ENCODE measurements at places on chromosomes 5 and 9. TPM values are rescaled to one million over a fixed set of nuclear protein-coding genes. Genes with fewer than 3 reads are reported as not detected.

DNA sequence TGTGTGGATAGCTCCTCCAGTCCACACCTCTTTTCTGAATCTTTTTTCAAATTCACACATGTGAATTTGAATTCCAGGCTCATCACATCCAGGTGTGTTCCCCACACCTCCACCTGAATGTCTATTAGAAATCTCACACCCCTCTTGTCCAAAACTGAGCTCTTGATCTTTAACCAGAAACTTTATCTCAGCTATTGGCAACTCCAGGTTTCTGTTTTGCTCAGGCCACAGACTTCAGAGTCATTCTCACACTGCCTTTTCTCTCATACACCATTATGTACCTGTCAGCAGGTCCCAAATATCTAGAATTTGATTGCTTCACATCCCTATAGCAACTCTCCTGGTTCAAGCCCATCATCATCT is 11.6 kb downstream of the NIPSNAP3B start:
- no peak for DNase-seq

DNA sequence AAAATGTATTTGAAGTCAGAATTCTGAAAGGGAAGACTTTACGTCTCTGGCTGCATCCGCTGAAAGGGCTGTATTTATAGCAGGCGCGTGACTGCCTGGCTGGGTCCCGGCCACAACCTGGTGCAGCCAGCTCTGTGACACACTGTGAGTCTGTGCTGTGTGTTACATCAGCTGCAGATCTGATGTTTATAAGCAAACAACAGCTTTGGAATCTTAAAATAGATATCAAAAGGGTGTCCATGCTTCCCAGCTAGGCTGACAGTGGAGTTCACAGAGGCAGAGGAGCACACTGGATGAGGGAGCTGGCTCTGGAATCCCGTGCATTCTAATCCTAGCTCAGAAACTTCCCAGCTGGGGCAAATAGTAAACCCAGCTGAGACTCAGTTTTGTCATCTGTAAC is 433.4 kb upstream of the BRINP1 start:
- DNase-seq, result no peak

DNA sequence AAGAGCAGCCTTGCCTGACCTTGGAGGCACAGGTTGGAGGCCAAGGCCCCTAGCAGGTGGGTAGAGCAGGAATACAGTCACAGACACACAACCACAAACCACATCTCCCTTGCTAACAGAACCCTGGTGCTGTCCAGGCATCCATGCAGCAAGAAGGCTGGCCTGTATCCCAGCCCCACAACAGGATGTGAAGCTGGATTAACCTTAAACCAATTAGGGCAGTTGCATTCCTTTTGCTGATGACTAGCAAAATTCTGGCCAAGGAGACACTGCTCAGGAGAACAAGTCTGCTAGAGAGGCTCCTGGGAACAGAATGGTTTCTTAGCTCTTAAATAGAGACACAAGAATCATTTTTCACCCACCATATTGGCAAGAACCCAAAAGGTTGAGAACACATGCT is 97.8 kb downstream of the C5orf15 start:
- peak; percentile 58 for DNase-seq

Gene ACTL7B
- not detected for total RNA-seq

Gene GADD45G
- not detected for total RNA-seq

Gene S1PR3
- 31.1 TPM for total RNA-seq

GRCh38 chr5:73256862-73257261 is 83.9 kb downstream of the TMEM174 start:
- peak; percentile 48 for DNase-seq

DNA sequence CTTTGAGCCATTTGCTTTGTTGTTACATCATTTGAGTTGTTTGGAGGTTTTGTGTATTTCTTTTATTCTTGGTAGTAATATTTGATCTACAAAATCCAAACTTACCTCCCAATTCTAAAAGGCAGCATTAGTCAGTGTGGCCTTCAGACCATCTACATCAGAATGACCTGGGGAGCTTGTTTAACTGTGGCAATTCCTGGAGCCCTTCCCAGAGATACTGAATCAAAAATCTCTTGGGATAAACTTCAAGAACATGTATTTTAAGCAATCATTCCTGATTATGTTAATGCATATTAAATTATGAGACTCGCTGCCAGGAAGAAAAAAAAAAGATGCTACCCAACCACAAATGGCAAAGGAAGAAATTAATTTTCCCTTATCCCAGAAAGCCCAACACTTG is 268.9 kb upstream of the PDE4D start:
- DNase-seq, result no peak

DNA sequence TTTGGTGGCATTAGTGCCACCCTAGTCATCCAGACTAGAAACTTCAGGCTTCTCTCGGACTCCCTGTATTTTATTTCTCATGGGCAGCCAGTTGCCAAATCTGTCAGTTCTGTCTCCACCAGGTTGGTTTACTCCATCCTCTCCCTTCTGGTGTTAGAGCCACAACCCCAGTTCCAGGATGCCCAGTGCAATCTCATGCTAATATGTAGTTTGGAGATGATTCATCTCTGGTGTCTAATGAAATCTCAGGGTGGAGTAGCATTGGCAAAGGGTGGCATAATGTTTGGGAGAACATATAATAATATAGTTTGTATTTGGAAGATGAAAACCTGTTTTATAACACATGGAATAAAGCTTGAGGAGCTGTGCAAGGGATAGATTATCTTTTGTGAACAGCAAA is 30.2 kb downstream of the SLC46A2 start:
- no peak for DNase-seq

DNA sequence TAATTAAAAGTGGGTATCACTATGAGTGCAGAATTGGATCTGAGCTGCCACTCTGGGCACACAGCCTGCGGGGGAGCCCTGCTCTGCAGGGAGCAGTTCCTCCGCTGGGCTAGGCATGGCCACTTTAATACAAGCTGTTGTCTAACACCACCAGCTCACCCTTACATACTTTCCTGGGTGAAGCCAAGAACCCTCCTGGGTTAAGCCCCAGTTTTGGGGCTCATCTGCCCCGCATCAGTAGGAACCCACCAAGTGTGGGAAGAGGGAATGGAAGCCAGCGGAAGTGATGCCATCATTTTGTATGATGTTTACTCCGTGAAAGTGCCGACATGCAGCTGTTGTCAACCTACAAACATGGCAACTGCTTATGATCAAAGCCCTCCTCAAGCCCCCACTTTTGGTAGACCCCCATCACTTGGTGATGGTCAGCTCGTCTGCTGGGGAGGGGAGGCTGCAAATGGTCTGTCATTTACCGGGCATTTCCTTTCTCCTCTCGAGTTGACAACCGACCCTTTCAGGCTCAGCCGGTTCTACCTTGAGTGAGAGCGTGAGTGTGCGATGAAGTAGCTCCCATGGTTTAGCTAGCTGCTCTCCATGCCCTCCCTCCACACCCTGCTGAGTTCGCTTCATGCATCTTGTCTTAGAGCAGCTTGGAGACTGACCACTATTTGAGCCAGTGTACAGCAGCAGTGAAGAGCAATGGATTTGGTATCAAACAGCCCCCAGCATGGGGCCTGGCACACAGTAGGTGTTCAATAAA is 95.3 kb upstream of the IER5L start:
- no peak for DNase-seq

- no peak for DNase-seq
These were observed 9.6 kb upstream of the DMRT3 start for GRCh38 chr9:966870-967269.

Gene PAPPA
- total RNA-seq, result 12.4 TPM
